ENCODE measurements at places on chromosomes 12 and 14.

- no peak for DNase-seq
These were observed 45.6 kb downstream of the FANCM start for GRCh38 chr14:45181329-45181728.

GRCh38 chr12:109557805-109558204 is 15.5 kb downstream of the MMAB start:
- DNase-seq = no peak

GRCh38 chr14:89123215-89123614 is 293.8 kb downstream of the FOXN3 start:
- DNase-seq = no peak

DNA sequence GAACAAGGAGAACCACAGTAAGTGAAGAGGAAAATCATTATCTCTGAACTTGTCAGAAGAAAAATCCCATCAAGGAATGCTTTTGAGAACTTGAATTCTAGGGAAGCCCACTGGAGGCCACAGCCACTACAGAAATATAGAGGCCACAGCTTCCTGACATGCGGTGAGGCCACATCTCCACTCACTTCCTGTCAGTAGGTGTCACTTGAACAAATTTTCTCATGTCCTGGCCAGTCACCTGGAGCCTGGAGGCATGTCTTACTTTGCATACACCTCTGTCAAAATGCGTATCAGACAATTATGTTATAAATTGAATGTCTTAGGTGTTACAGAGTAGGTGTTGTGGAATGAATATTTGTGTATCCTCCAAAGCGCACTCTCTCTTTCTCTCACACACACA is 370.3 kb downstream of the DAD1 start:
- no peak for DNase-seq

DNA sequence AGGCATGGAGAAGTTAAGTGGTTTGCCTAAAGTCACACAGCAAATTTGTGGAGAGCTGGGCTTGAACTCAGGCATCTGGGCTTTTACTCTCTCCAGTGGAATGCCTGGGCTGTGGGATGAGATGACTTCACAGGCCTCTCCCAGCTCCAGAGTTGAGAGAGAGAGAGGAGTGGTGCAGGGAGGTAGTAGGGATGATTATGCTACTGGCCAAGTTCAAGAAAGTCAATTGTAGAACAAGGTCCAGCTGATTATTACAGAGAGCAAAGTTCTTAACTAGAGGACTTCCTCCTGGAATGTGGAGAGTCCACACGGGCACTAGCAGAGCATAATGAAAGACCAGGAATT is 769 bp upstream of the EMP1 start:
- DNase-seq = no peak

All from NCI-H1092 (cell line).